ENCODE measurements at places on chromosomes 2 and 18.

GRCh38 chr2:40741532-40741931, 289.6 kb upstream of the SLC8A1 start:
- DNase-seq = no peak

DNA sequence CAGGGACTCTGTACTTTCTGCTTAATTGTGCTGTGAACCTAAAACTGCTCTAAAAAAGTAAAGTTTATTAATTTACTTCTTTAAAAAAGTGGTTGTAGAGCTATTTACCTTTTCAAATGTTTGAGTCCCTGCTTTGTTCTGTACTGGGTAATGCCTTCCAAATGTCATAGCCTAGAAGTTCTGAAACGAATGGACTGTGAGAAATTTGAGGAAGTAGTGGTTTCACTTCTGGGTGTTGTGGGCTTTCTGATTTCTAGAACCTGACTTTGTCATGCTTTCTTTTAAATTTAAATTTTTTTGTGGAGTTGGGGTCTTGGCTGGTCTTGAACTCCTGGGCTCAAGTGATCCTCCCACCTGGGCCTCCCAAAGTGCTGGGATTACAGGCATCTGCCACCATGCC, 44.6 kb downstream of the SMAD4 start:
- DNase-seq = no peak

DNA sequence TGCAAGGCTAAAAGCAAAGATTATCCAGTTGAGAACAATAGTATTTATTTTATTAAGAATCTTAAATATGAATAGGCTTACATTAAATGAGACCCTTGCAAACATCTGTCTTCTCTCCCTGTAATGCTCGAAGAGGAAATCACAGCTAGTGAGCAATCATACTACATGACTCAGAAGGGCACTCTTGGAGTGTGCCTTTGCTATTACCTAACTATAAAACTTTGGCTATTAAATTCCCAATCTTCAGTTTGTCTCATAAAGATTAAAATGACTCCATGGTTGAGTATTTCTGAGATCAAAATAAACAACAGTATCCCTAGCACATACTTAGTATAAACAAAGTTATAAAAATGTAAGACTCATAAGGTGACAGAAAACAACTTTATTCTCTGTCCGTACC, 296.9 kb downstream of the KCNJ3 start:
- DNase-seq = no peak

GRCh38 chr2:136468799-136469369, 296.5 kb upstream of the THSD7B start:
- DNase-seq = no peak

DNA sequence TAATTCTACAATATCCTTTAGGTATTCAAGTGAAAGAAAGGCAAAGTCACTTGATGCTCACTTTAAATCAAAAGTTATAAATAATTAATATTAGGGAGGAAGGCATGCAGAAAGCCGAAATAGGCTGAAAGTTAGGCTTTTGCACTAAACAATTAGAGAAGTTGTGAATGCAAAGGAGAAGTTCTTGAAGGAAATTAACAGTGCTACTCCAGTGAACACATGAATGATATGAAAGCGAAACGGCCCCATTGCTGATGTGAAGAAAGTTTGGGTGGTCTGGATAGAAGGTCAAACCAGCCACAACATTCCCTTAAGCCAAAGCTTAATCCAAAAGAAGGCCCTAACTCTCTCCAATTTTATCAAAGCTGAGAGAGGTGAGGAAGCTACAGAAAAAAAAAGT, 103.1 kb upstream of the CXCR4 start:
- no peak for DNase-seq

DNA sequence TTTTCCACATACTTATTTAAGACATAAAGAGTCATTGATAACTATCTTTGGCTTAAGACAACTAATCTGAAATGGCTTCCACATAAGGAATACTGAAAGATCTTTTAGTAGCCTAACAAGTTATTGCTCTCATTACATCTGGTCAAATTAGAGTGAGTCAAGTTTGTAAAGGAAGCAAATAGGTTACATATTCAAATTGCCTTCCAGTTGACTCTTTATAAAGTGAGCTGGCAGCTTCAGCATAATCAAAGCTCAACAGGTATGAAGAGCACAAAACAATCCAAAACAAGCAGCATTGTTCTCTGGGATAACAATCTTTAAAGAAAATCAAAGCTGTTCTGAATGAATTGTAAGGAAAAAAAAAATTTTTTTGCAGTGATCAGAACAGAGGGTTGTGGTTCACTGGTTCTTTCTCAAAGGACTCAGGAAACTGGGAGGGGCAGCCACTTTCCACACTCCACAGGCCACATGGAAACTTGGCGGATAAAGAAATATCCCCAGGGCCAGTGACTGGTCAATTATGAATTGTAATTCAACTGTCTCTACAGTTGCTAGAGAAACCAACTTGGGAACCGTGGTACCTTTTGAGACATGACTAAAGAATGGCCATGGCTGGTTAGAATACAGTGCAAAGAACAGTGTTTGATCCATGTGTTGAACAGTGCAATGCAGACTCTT, 369.3 kb upstream of the KCNH7 start:
- no peak for DNase-seq

DNA sequence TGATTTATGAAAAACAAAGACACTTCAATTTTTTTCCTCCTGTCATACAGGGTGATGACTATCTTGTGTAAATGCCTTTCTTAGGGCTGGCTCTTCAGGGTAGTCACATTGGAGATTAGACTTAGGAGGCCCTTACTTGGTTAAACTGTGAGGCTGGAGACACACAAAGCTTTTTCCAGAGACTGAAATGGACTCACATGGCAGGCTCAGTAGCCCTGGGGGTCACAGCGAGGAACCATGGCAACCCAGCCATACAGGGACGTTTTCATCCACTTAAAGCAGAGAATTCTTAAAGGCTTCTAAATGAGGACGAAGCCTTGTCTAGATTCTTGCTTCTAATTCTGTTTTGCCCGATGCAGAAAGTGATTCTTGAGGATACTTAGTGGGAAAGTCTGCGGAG, 57.3 kb upstream of the ZDBF2 start:
- DNase-seq = no peak

GRCh38 chr2:145067549-145068030, 547.7 kb upstream of the ZEB2 start:
- no peak for DNase-seq

- DNase-seq = no peak
These were observed 9.0 kb upstream of the NRP2 start for GRCh38 chr2:205673312-205673711.

DNA sequence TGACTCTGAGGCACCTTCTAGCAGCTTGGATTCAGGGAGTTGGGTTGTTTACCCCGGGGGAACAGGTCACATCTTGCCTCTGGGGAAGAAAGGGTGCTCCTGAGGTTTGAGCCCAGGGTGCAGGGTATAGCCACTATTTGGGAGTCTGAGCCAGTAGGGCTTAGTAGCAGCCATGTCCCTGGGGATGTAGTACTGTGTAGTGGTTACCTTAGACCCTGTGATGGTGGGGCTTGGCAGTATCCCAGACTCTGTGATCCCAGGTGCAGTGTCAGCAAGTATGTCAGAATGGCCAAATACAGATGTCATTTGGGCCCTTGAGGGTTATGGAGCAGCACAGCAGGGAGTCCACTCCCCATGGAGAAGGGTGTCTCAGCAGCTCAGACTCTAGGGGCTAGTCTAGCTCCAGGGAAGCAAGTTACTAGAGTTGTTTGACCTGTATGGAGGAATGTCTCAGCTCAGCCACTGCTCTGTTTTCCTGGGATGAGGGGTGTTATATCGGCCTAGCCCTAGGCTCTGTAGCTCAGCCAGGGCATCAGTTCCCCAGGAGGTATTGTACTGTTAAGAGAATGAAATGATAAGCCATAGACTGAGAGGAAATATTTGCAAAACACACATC, 151.3 kb downstream of the UBR3 start:
- DNase-seq = no peak

- DNase-seq = no peak
These were observed 478.9 kb upstream of the HS6ST1 start for GRCh38 chr2:128797533-128797932.

GRCh38 chr2:111134055-111134454, 13.3 kb downstream of the BCL2L11 start:
- no peak for DNase-seq

DNA sequence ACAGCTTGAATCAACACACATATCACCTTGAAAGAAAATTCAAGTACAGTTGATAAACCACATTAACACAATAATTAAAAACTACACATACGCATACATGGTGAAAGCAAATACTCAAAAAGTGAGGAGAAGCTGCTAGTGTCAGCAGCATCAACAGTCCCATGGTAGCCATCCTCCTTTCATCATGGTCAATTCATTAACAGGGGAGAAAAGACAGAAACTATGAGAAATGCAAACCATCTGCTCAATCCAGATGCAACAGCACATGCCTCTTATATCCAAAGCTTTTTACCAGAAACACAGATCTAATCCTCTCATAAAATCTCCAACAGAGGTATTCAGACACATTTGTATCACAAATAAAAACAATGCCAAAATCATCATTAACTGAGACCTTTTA, 81.9 kb upstream of the CHRNA1 start:
- DNase-seq = no peak

GRCh38 chr2:56014046-56014730, 90.6 kb upstream of the EFEMP1 start:
- DNase-seq = no peak

DNA sequence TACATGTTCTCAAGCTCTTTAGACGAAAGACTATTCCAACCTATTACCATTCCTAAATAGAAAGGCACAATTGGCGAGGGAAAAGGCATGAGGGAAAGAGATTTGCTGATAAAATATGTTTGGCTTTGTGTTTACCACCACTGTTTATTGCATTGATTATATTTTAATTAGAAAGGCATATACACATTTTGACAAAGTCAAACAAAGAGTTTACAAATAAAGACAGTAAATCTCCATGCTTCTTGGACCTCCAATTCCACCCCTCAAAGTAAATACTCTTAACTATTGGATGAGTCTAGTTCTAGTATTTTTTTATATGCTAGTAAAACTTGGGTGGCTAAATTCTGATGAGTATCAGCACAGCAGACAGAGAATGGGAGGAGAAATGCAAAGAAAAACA, 521.4 kb downstream of the FBXO15 start:
- DNase-seq = no peak

Data from GM13977 (cell line).